Right atrium auricular region (tissue), 2 donors: ENCODE measurements at places on chromosomes 6 and 20.

DNA sequence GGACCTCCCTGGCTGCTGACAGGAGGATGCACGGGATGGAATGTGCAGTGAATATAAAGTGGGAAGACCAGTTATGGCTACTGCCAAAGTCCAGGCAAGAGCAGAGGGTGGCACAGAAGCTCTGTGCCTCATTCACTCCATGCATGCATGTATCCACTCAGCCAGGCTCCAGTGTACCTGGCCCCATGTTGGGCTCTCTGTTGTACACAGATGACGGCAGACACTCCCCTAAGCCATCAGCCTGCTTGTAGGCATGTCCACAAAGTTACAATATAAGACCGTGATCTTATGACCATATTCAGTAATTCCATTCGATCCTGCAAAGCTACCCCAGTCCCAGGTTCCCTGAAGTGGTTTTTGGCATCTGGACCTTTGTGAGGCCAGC is 116.8 kb downstream of the PREX1 start:
- H3K4me3 ChIP-seq, result no peak overlapping the region
- no peaks in the 10 kb centered on the region for H3K27me3 ChIP-seq
- H3K4me1 ChIP-seq, result peaks cover 15% of the 10 kb centered on the region
- DNase-seq, result no peak
- H3K27ac ChIP-seq, result no peak overlapping the region
- H3K36me3 ChIP-seq, result no peaks in the 10 kb centered on the region

- no peak overlapping the region for H3K4me3 ChIP-seq
- no peaks in the 10 kb centered on the region for H3K36me3 ChIP-seq
- H3K4me1 ChIP-seq, result no peaks in the 10 kb centered on the region
Measured at GRCh38 chr20:39851459-39851858, 837.6 kb downstream of the MAFB start.

DNA sequence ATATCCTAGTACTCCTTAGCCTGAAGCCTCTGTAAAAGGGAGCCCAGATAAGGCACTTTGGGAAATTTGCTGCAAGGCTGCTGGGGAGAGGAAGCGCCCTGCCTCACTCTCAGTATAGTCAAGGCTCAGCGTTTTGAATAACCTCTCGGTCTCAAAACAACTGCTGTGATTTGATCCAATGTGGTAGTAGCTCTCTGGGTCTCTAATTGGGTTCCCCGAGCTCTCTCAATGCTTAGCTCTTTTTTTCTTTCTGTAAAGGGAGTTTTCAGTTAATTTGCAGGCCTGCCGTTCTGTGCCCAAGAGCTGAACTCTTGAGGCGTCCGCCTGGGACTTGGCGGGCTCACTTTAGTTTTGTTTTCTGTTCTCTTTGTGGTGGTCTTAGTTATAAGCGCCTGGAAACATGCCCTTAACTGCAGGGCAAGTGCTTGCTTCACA is 41.2 kb downstream of the ZHX3 start:
- H3K27ac ChIP-seq, result peak overlapping the region; percentile 66
- no peaks in the 10 kb centered on the region for H3K4me1 ChIP-seq
- no peak for DNase-seq

- no peaks in the 10 kb centered on the region for H3K4me1 ChIP-seq
- H3K27me3 ChIP-seq, result no peaks in the 10 kb centered on the region
- H3K36me3 ChIP-seq, result no peaks in the 10 kb centered on the region
- H3K27ac ChIP-seq, result peak overlapping the region; percentile 65
Measured at GRCh38 chr20:35207950-35208611, 18.4 kb upstream of the MMP24 start.

DNA sequence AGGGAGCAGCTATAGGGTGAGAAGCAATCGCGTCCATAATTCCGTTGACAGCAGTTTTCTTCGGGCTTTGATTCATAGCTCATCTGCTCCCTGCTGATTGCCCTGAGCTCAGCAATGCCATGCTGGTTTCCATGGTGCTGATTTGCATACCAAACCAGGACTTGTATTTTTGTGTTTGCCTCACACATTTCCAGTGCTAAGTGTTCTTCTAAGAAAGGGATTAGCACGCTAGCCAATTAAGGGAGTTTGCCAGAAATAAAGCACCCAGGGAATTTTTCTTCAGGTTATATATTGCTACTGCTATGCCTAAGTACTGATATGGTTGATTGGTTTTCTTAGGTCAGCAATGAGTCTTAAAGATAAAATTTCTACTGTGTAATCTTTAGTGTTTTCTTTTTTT is 177.6 kb downstream of the PLCB1 start:
- H3K4me1 ChIP-seq, result no peaks in the 10 kb centered on the region
- H3K27ac ChIP-seq, result no peak overlapping the region
- H3K4me3 ChIP-seq, result no peak overlapping the region
- no peaks in the 10 kb centered on the region for H3K36me3 ChIP-seq
- no peak for DNase-seq

DNA sequence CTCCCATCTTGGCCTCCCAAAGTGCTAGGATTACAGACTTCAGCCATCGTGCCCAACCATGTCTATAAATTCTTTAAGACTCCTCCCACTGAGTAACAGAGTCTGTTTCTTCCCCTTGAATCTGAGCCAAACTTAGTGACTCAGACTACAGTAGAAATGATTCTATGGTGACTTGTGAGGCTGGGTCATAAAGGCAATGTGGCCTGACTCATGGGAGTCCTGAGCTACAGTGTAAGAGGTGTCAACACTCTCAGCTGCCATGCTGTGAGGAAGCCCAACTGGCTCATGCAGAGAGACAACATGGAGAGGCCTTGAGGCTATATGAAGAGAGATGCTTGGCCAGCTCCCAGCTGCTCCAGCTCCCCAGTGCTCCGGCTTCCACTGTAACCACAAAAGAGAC is 5.2 kb upstream of the NRSN2 start:
- H3K4me1 ChIP-seq, result no peaks in the 10 kb centered on the region
- DNase-seq, result no peak
- H3K4me3 ChIP-seq, result no peak overlapping the region
- H3K27me3 ChIP-seq, result no peaks in the 10 kb centered on the region
- no peak overlapping the region for H3K27ac ChIP-seq

GRCh38 chr6:74070711-74071110 is 374.7 kb downstream of the CD109 start:
- no peaks in the 10 kb centered on the region for H3K36me3 ChIP-seq
- DNase-seq, result no peak
- no peaks in the 10 kb centered on the region for H3K27me3 ChIP-seq

GRCh38 chr6:168301648-168302398 is 17.8 kb downstream of the DACT2 start:
- H3K27ac ChIP-seq, result no peak overlapping the region
- H3K27me3 ChIP-seq, result no peaks in the 10 kb centered on the region
- no peaks in the 10 kb centered on the region for H3K4me1 ChIP-seq

DNA sequence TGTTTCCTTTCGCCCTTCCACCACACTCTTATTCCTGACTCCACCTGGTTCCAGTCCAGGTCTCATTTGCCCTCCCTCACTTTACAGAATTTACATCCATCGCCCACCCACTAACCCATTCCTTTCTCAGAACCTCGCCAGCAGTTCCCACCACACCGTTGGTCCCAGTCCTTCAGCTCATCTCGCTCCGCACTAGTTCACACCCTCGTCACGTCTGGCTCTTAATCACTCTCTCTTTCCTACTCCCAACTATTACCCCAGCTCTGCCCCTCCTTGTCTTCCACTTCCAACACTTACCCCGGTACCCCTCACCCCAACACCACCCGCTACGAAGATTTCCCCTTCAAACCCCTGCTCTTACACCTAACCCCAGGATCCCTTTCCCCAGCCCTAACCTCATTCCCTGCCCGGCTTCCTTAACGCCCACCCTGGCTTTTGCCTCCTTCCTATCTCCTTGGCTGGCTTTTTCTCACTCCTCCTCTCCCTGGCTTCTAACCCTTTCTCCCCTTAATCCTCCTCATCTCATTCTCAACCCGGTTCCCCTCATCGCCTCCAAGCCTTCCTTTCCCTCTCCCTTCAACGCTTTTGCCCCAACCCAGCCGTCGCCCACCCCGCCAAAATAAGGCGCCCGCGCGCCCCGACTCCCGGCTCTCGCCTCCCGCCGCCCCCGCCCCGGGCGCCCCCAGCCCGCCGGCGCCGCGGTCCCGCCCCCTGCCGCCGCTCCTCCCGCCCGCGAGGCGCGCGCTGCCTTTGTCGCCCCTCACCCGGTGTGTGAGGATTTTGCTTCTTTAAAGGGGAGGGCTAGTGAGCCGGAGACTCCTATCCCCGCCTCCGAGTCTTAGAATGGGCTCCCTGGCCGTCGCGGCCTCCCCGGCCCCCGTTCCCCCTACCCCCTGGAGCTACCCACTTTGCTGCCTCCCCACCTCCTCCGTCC is 542 bp downstream of the USP49 start:
- peak overlapping the region; percentile 69 for H3K4me3 ChIP-seq
- H3K4me1 ChIP-seq, result no peaks in the 10 kb centered on the region
- no peaks in the 10 kb centered on the region for H3K36me3 ChIP-seq
- DNase-seq, result no peak
- H3K27ac ChIP-seq, result peak overlapping the region; percentile 84
- H3K27me3 ChIP-seq, result no peaks in the 10 kb centered on the region

DNA sequence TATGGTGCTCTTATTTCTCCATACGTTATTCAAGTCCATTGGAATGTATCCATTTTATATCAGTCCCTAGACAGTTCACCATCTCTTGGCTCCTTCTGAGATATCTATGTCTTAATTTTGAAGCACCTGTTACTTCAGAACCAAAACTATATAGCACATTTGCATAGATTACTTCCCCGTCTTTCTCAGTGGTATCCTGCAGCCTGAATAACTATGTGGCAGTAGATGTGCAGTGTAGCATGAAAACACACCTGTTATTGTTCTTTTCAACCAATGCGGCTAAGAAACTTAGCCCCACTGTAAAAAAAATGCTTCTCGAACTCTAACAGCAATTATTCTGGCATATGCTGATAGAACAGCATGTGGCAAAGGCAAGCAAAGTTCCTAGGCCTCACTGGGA is 1184.4 kb upstream of the ADGRB3 start:
- H3K27me3 ChIP-seq, result no peaks in the 10 kb centered on the region
- H3K36me3 ChIP-seq, result no peaks in the 10 kb centered on the region
- no peak overlapping the region for H3K4me3 ChIP-seq
- no peak overlapping the region for H3K27ac ChIP-seq

- no peak overlapping the region for H3K4me3 ChIP-seq
- no peaks in the 10 kb centered on the region for H3K4me1 ChIP-seq
- H3K36me3 ChIP-seq, result no peaks in the 10 kb centered on the region
Measured at GRCh38 chr6:150079604-150080003, 10.7 kb upstream of the ULBP3 start.

DNA sequence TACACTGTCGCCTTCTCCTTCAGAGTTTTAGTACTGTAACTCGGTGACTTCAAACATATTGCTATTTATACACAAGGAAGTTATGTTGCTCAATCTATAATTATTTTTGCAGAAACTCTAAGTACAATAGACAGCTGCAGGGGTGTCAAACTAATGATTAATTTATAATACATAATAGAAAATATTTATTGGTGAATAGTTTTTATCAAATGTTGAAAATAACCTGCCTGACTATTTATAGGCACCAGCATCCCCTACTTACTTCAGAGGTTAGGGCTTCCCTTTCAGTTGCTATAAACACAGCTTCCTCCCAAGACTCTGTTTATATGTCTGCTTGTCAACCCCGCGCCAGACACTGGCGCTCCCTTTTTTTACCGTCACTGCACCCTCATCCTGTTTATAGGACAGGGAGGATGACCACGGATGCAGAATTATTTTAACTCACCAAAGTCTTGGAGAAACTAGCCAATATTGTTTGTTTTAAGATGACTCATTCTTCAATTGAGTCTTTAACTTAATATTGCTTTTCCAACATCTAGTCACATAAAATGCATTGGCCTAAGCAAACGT is 225.0 kb downstream of the ALDH8A1 start:
- no peaks in the 10 kb centered on the region for H3K36me3 ChIP-seq
- DNase-seq, result no peak
- no peak overlapping the region for H3K27ac ChIP-seq
- H3K27me3 ChIP-seq, result no peaks in the 10 kb centered on the region
- no peak overlapping the region for H3K4me3 ChIP-seq
- H3K4me1 ChIP-seq, result peaks cover 26% of the 10 kb centered on the region

DNA sequence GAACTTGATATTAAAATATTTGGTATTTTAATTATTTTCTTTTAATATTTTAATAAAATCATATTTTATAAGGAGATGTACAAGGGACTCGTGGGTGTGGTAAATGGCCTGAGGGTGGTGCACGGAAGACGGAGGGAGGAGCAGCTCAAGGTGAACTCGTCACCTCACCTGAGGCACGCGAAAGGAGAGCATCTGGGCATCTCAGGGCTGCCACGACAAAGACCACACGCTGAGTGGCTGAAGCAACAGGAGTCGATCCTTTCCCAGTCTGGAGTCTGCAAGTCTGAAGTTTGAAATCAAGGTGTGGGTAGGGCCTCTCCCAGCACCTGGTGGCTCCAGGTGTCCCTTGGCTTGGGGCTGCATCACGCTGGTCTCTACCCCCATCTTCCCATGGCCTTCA is 39.7 kb downstream of the APCDD1L start:
- DNase-seq, result peak; percentile 48
- no peaks in the 10 kb centered on the region for H3K27me3 ChIP-seq
- H3K36me3 ChIP-seq, result no peaks in the 10 kb centered on the region
- peaks cover 6% of the 10 kb centered on the region for H3K4me1 ChIP-seq

GRCh38 chr20:4919047-4919704 is 82.1 kb downstream of the SLC23A2 start:
- H3K36me3 ChIP-seq, result no peaks in the 10 kb centered on the region
- no peak overlapping the region for H3K27ac ChIP-seq
- no peaks in the 10 kb centered on the region for H3K4me1 ChIP-seq

DNA sequence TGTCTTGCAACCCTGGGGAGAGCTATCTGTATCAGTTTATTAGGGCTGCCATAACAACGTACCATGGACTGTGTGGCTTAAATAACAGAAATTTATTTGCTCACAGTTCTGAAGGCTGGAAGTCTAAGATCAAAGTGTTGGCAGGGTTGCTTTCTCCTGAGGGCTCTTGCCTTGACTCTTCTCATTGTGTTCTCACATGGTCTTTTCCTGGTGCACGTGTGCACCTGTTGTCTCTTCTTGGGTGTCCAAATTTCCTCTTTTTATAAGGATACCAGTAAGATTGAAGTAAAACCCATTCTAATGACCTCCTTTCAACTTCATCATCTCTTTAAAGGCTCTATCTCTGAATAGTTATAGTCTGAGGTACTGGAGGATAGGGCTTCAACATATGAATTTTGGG is 72.3 kb upstream of the PDE7B start:
- H3K4me3 ChIP-seq, result no peak overlapping the region
- no peaks in the 10 kb centered on the region for H3K36me3 ChIP-seq
- no peaks in the 10 kb centered on the region for H3K27me3 ChIP-seq
- no peak overlapping the region for H3K27ac ChIP-seq

DNA sequence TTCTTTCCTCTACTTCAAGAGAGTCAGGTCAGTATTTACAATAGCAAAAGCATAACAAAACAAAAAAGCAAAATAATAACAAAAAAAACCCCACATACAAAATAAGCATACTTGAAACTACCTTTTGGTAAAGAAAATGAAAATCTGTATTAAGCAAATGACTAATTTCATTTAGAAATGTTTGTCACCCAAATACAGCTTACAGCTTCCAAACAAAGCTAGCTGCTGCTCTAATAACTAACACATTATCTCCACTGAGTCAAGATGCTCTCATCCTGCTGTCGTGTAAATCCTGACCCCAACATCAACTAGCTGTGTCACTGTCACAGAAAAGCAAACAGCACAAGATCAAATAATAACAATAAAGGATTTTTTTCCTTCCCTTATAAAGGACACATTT is 21.7 kb downstream of the MAP7 start:
- DNase-seq, result no peak
- peaks cover 10% of the 10 kb centered on the region for H3K4me1 ChIP-seq
- no peaks in the 10 kb centered on the region for H3K36me3 ChIP-seq
- H3K27me3 ChIP-seq, result no peaks in the 10 kb centered on the region
- no peak overlapping the region for H3K27ac ChIP-seq
- H3K4me3 ChIP-seq, result no peak overlapping the region
